Mesenteric fat pad (tissue), 1 donor: ENCODE measurements at places on chromosomes 2 and 18. TPM values are rescaled to one million over a fixed set of nuclear protein-coding genes. Genes with fewer than 3 reads are reported as not detected.

DNA sequence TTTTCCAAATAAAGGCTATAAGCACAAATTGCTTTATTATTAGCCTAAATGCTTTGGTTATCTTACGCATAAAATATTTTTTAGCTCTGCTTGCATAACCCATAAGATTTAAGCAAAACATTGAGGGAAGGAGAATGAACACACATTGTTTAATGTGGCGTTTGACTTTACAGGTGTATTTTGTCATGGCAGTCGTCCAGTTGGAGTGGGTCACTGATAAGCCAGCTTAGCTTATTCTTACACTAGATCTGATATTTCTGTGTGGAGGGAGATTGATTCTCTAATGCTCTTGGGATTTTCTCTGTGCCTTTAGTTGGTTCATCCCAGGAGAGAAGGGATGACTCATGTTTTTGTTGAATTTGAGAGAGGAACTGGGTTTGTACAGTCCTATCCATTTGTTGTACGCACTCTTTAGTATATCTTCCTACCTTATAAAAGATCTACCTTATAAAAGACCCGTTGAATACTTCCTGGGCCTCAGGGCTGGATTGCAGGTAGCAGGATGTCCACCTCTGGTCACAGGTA is 47.5 kb upstream of the ACYP2 start:
- no peak for DNase-seq

- DNase-seq, result no peak
Observed at GRCh38 chr2:135490376-135490775, 40.6 kb downstream of the ZRANB3 start.

GRCh38 chr2:42847596-42848151 is 55.3 kb upstream of the HAAO start:
- no peak for DNase-seq

DNA sequence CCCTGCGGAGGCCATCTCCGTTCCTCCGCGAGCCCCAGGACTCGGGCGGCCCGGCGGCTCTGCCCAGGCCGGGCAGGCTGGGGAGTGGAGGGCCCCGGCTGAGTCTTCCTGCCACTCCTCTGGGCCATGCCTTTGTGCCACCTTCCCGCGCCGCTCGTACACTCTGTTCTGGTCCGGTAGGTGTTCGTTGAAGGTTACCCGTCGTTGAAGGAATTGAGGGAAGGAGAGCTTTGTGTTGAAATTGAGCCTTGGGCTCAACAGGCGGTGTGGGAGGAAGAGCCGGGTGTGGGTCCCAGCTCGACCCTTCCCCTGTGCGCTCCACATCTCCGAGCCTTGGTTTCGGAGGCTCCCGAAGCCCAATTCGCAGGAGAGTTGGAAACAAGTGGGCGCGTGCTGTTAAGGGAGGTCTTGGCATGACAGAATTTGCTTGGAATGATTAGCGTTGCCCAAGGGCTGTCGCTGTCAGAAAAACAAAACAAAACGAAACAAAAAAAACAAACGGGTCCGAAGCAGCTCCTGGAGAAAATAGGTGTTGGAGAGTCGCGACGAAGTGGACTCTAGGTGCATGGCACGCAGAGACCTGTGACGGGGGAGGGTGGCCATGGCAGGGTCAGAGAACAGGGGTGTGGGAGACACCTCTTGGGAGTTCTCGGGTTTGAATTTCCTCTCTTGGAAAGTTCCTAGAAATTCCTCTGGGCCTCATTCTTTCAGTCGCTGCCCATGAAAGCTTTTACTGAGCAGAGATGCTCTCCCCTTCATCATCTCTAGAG is 1.2 kb upstream of the MZT2A start:
- DNase-seq, result no peak

DNA sequence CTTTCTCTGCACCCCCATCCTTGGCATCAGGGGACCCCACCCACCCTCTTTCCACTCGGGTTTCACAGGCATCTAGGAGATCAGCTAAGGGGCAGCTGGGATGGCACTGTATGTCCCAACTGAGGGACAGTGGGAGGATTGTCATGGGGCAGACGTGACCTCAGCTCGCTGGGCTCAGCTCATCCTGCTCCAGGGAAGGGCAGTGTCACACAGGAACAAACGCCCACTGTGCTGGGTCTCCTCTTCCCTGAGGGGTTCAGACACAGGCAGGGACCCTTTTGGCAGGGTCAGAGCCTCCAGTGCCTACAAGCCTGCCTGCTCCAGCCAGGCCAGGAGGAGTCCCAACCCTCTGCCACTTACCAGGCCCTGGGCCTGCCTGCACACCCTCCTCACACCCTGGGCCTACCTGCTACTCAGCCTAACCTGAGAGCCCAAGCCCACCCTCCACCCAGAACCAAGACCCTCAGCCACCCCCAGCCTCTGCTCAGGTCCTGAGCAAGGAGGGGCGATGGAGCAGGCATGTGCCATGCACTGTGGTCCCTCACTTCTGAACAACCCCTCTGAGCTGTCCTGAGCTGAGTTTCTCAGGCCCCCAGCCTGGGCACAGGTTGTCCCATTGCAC is 68.2 kb downstream of the HS1BP3 start:
- DNase-seq, result no peak

HOXD3 gene
- 5.3 TPM for total RNA-seq

STK17B gene
- 67.7 TPM for total RNA-seq

TUBA3E gene
- total RNA-seq, result not detected

ANKRD30B gene
- total RNA-seq, result 0.39 TPM

PROM2 gene
- 0.39 TPM for total RNA-seq

RAB6D gene
- 0.10 TPM for total RNA-seq

SLC16A14 gene
- 2.5 TPM for total RNA-seq

LBH gene
- 34.9 TPM for total RNA-seq
